ENCODE measurements at places on chromosomes 12 and 14. TPM values are rescaled to one million over a fixed set of nuclear protein-coding genes. Genes with fewer than 3 reads are reported as not detected.

The FAM216A gene
- 8.3 TPM for total RNA-seq

The CTDSP2 gene
- total RNA-seq = 105 TPM

The LRRK2 gene
- total RNA-seq = 5.1 TPM

The REM2 gene
- total RNA-seq = 0.29 TPM

The OR4E2 gene
- not detected for total RNA-seq

The FOXJ2 gene
- total RNA-seq = 11.2 TPM

The PLCZ1 gene
- not detected for total RNA-seq

The ARHGEF25 gene
- total RNA-seq = 20.6 TPM

The TMEM30B gene
- total RNA-seq = 1.1 TPM

The PGF gene
- 24.5 TPM for total RNA-seq

The MSRB3 gene
- total RNA-seq = 81.0 TPM

The CAPRIN2 gene
- 42.7 TPM for total RNA-seq

The GDF3 gene
- not detected for total RNA-seq

The LIMA1 gene
- total RNA-seq = 433 TPM

The COCH gene
- total RNA-seq = 0.29 TPM

The ITGB7 gene
- 1.1 TPM for total RNA-seq

The ITGA5 gene
- total RNA-seq = 336 TPM

The KRT4 gene
- total RNA-seq = not detected

The CLEC14A gene
- 0.29 TPM for total RNA-seq

The MYH6 gene
- not detected for total RNA-seq

The SOX5 gene
- total RNA-seq = 5.1 TPM

The GZMH gene
- total RNA-seq = not detected

The CYP46A1 gene
- 0.59 TPM for total RNA-seq

The GUCY2C gene
- not detected for total RNA-seq

The IPO8 gene
- total RNA-seq = 25.7 TPM

The LIN7A gene
- 11.5 TPM for total RNA-seq

The RDH12 gene
- 0.29 TPM for total RNA-seq

The KRT86 gene
- total RNA-seq = under 0.01 TPM

The DHRS7 gene
- 66.6 TPM for total RNA-seq

The PTPRR gene
- not detected for total RNA-seq

The TSFM gene
- total RNA-seq = 18.3 TPM

The AMHR2 gene
- not detected for total RNA-seq

The ADAMTS20 gene
- not detected for total RNA-seq

The NKX2-1 gene
- total RNA-seq = not detected

The PLA2G1B gene
- not detected for total RNA-seq

The GLIPR1L2 gene
- 0.36 TPM for total RNA-seq

The SIX6 gene
- not detected for total RNA-seq

The FAM181A gene
- total RNA-seq = not detected

The CLEC7A gene
- under 0.01 TPM for total RNA-seq

The ENDOU gene
- not detected for total RNA-seq

All from osteoblast (primary cell).